ENCODE measurements at places on chromosomes 5 and 9.

DNA sequence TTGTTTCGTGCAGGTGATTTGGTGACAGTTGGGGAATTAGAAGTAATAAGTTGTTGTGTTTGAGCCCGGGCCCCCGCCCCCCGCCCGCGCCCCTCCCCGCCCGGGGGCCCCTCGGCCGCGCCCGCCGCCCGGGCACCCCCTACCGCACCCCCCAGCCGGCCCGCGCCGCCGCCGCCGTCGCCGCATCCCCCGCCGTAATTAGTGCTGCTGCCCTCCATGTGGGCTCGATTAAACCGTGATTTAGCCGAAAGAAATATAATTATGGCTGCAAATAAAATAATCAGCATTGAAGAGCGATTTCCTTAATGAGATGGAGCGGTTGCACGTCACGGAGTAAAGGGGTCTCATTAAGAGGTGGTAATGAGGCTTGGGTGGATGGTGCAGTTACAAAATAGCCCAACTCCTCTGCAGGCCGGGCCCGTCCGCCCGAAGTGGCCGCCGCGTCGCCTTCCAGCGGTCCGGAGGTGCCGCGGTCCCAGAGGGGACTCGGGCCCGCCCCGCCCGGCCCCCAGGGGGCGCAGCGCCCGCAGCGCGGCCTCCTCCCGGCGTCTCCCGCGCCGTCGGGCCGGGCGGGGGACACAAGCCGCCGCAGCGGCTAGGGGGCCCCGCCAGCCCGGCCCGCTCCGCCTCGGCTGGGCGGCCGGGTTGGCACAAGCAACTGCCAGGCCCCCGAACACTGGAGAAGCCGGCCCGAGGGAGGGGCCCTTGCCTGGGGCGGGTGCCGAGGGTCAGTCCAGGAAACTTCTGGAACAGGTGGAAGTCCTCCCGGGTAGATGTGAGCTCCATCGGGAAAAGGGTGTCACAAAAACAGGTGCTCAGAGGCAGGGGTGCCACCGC lies 6.9 kb upstream of the OTP start:
- no peak for DNase-seq

- DNase-seq, result no peak
These were observed 49.5 kb downstream of the DAP start for GRCh38 chr5:10711562-10711961.

GRCh38 chr5:90557391-90557790 lies 1.2 kb upstream of the ADGRV1 start:
- no peak for DNase-seq

GRCh38 chr9:12640866-12641636 lies 52.1 kb upstream of the TYRP1 start:
- DNase-seq, result no peak

- peak; percentile 69 for DNase-seq
These were observed 1.8 kb upstream of the NR3C1 start for GRCh38 chr5:143405063-143405848.
